ENCODE measurements at places on chromosomes 3 and 15.

GRCh38 chr3:69925506-69925905, 74.0 kb upstream of the SAMMSON start:
- no peak for DNase-seq

GRCh38 chr15:73568564-73569280, 64.5 kb downstream of the NPTN start:
- DNase-seq, result no peak

- DNase-seq, result no peak
These were observed 74.3 kb downstream of the TJP1 start for GRCh38 chr15:29747837-29748417.

DNA sequence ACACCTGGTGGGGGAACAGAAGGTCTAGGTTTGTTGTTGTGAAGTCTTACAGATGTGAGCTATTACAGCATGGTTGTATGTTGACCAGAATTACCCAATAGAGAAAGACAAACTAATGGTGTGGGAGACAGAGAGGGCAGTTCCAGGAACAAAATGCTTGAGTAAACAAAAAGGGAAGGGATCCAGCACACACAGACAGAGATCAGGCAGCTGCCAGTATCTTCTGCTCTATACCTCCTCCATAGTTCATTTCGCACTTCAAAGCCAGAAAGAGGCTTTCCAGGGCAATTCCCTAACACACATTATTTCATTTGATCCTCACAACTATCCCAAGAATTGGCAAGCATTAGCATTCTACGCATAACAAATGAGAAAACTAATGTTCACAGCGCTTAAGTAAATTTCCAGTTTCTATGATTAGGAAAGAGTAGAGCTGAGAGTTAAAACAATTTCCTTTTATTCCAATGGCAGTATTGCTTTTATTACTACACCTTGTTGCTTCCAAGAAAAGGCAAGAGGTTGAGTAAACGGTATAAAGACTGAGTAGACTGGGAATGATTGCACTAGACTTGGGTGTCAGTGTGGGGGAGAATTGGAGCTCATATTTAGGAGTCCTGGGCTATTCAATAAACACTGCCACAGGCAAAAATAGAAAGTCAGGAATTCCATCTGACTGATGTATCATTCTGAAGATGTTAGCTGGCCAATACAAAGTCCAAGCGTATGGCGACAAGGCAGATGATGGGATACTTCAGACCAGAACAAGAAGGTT, 39.7 kb upstream of the ZNF280D start:
- DNase-seq, result peak; percentile 4

- peak; percentile 17 for DNase-seq
These were observed 48.0 kb upstream of the TSPAN3 start for GRCh38 chr15:77118882-77119321.

DNA sequence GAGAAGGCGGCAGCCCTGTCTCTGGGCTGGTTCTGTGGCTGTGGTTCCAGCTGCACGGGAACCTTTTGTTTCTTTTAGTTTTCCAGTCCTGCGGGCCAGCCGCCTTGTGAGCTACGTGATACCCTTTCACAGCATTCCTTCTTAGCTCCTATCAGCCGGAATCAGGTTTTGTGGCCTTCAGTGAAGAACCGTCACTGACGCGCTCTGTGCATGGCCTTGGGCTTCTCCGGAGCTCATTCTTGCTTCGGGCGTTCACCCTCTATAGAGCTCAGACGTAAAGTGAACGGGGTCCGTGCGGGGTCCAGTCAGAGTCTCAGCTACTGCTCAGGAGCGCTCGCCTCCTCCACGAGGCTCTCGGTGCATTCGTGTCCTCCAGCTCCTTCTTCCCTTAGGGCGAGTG, 166.7 kb downstream of the FAM43A start:
- DNase-seq, result no peak

DNA sequence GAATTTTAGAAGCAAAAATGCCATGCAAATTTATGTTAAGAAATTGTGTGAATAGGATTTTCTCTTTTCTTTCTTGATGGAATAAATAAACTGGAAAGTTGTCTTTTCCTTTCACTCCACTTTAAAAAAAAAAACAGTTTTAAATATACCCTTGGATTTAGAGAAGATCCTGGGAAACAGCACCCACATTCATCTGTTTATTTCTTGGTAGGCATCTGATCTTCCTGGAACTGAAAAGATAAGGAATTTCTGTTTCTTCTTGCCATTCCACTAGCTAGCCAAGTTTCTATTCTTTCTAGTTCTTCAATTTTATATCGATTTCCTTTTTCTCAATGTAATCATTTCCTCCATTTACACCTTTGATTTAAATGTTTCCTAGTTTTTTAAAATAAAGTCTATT, 420.8 kb downstream of the NAALADL2 start:
- no peak for DNase-seq

DNA sequence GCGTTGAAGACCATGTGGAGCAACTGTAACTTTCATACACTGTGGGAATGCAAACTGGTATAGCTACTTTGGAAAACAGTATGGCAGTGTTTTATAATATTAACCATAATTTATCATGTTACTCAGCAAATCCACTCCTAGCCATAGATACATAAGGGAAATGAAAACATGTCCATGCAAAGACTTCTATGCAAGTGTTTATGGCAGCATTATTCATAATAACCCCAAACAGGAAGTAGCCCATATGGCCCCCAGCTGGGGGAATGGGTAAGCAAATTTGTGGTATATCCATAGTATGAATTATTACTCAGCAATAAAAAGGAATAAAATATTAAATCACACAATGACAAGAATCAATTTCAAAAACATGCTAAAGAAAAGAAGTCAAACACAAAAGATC, 23.0 kb upstream of the GATA2 start:
- DNase-seq, result no peak

DNA sequence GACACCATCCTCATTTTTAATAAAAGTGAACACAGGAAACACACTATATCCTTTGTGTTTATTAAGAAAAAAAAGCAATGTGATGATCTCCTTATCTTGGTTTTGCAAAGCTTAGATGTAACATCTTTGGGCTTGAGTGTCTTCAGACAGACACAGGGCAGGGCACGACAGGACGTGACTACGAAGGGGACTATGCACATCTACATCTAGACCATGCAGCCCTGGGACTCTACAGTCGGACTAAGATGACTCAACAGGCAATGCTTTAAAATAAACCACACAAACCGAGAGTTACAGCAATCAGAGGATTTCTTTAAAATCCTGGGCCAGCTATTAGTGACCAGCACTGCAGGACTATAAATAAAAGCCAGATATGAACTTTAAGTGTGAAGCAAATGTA, 22.8 kb upstream of the TM2D3 start:
- no peak for DNase-seq

- no peak for DNase-seq
These were observed 82.0 kb upstream of the MYRIP start for GRCh38 chr3:39727415-39727814.

GRCh38 chr15:90325726-90326125, 26.4 kb upstream of the ZNF774 start:
- no peak for DNase-seq

DNA sequence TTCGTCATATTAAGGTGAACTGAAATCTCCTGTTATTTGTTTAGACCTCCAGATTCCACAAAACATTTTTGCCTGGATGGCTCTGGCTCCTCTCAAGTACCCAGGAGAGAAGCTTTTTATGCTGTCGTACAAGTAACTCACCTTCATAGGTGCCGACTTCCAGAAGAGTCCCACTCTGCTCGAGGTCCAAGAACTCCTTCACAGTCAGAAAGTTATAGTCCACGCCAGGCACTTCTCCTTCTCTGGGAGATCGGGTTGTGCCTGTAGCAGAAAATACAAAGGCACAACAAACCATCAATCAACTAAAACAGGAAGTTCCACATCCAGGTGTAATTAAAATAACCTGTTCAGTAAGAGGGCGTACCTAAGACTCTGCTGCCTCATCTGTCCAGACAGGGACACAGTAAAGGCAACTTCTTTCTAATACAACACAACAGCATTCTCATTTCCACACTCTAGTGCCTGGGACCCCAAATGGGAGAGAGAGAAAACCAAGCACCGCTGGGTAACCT, 545.3 kb downstream of the MAGI1 start:
- DNase-seq, result no peak

- DNase-seq, result no peak
These were observed 24.3 kb downstream of the FILIP1L start for GRCh38 chr3:100089812-100090668.

DNA sequence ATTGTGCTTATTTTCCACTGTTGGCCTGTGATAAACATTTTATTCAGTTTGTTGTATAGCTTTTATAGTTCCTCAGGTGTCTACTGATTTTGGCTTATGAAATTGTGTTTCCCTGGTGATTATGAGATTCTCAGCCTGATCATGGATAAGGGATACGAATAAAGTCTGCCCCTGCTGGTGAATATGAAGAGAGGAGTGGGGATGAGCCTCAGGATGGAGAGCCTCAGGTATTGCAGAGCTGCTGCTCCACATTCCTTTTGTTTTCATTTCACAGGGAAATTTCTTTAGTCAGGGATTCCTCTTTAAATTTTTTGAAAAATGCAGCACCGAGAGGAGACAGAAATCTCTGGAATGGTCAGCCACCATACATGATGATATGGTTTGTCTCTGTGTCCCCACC, 14.7 kb upstream of the RAB6B start:
- no peak for DNase-seq

DNA sequence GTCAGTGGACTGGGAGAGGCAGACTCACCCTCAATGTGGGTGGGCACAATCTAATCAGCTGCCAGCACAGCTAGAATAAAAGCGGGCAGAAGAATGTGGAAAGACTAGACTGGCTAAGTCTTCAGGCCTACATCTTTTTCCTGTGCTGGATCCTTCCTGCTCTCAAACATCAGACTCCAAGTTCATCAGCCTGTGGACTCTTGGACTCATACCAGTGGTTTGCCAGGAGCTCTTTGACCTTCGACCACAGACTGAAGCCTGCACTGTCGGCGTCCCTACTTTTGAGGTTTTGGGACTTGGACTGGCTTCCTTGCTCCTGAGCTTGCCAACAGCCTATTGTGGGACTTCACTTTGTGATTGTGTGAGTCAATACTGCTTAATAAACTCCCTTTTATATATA, 68.0 kb downstream of the CNTN3 start:
- DNase-seq, result no peak

GRCh38 chr3:71584394-71585011, 975 bp upstream of the FOXP1 start:
- no peak for DNase-seq

GRCh38 chr15:74239051-74239705, 3.1 kb downstream of the CCDC33 start:
- no peak for DNase-seq

DNA sequence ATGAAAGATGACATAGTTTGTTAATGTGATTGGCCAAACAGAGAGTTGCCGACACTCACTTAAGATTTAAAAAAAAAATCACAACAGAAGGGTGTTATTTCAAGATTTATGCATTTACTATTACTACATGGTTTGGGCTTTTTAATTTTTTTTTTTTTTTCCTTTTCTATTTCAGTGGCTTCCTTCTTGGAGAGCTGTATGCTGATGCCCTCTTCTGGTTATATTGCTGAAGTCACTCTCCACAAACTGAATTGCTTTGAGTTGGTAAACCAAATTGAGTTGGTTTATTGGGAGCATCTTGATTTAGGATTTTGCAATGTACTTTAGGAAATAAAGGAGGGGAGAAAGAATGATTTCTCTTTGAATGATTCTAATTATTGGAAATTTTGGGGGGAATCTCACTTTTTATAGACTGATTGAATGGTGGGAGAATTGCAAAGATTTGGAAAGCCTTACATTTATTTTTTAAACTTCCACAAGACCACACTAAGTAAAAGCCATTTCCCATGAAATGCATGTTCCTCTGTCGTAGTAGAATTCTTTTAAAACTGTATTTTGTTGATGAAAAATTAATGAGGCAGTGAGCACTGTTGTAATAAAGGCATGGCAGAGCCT, 186.6 kb upstream of the FEZF2 start:
- no peak for DNase-seq

DNA sequence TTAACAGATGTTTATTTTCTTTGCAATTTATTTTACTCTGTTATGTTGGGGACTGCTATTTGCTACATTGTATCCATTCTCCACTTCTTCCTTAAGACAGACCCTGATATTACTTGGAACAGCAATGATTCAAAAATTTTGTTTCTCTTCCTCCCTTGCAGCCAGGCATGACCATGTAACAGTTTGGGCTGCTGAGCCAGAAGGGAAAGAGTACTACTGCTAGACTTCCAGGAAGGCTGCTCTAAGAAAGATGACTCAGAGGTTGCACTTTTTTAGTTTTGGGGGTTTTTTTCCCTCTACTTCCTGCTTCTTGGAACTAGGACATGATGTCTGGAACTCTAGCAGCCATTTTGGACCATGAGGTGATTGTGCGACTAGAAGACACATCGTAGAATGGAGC, 10.3 kb downstream of the PRR20G start:
- DNase-seq, result no peak

GRCh38 chr3:175898194-175898593, 1039.1 kb downstream of the NAALADL2 start:
- no peak for DNase-seq

GRCh38 chr3:32297366-32297765, 58.9 kb downstream of the CMTM8 start:
- DNase-seq, result no peak

DNA sequence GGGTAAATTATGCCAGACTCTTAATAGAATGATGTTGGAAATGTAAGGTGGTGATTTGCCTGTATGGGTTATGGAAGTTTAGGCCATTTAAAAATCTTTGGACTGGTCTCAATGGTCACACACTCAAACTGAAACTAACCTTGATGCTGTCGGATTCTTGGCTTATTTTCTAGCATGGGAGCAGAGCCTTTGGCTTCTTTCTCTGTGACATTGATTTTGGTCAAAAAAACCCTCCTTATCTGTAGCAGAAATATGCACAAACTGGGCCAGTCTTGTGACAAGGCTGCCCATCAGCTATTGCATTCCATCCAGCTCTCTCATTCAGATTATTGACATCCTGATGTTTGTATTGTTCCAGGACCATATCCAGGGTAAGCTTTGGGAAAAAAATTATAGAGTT, 35.9 kb downstream of the ARPP21 start:
- DNase-seq, result no peak

GRCh38 chr3:14241716-14242115, 63.1 kb downstream of the LSM3 start:
- DNase-seq, result no peak

DNA sequence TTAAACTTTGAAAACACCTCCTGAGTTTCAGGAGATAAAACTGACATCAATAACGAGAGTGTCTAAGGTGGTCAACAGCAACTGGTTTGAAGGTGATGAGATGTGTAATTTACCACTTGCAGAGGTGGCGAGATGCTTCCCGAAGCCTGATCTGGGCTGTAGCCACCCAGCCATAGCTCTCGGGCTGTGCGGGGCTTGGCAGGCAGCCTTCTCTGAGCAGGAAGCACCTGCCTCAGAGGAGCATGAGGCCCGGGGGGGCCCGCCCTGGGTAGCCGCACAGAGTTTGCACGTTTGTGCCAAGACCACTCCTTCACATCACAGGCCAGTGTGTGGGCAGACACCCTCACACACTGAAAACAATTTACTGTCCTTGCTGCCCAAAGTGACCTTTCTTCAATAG, 220.3 kb downstream of the CACNA2D3 start:
- no peak for DNase-seq
